ENCODE measurements at places on chromosomes 4 and X.

DNA sequence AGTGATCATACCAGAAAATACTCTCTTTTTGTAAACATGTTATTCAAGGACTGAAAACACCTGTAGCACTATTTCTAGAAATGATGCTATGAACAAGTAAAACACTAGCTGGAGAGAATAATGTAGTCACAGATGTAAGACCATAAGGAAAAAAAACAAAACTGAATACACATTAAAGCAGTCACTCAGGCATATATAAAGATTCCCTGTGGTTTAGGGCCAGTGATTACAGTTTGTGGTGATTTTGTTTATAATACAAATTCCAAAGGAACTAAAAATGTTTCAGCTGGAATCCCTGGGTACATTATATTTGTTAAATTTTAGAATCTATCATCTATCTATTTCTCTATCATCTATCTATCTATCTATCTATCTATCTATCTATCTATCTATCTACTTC, 777.8 kb upstream of the FRG1 start:
- DNase-seq: no peak

GRCh38 chr4:173478201-173478912, 51.7 kb downstream of the HAND2 start:
- peak; percentile 25 for DNase-seq

GRCh38 chr4:141646969-141647368, 10.6 kb downstream of the IL15 start:
- no peak for DNase-seq

GRCh38 chr4:24605216-24605615, 20.9 kb upstream of the DHX15 start:
- DNase-seq: no peak

DNA sequence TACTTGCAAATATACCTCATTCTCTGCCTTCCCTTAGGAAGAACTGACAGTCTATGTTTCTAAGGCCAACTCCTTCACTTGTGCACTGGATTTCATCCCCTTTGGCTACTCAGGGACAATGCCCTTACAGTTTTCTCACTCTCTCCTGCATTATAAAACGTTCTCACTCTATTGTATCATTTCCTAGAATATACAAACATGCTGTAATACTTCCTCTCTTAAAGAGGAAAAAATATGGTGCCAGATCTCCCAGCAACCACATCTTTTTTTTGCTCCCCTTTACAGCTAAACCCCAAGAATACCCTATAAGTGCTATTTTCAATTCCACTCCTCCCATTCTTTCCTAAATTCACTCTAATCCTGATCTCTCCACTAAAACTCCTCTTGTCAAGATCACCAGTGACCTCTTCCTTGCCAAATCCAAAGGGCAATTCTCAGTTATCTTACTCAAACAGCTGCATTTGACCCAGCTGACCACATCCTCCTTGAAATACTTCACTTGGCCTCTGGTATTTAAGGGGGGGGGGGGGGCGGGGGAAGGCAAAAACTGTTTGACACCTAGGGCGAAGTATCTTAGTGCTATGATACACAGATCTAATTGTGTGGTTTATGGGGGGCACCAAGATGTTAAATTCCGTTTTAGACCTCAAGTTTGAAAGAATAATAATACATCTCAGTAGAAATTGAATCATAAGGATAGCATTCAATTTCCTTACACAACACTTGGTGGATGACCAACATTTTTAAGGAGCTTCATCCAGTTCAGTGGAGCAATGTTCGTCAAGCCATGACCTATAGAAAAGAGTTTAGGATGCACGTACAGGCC, 1.6 kb downstream of the RCHY1 start:
- DNase-seq: peak; percentile 25

DNA sequence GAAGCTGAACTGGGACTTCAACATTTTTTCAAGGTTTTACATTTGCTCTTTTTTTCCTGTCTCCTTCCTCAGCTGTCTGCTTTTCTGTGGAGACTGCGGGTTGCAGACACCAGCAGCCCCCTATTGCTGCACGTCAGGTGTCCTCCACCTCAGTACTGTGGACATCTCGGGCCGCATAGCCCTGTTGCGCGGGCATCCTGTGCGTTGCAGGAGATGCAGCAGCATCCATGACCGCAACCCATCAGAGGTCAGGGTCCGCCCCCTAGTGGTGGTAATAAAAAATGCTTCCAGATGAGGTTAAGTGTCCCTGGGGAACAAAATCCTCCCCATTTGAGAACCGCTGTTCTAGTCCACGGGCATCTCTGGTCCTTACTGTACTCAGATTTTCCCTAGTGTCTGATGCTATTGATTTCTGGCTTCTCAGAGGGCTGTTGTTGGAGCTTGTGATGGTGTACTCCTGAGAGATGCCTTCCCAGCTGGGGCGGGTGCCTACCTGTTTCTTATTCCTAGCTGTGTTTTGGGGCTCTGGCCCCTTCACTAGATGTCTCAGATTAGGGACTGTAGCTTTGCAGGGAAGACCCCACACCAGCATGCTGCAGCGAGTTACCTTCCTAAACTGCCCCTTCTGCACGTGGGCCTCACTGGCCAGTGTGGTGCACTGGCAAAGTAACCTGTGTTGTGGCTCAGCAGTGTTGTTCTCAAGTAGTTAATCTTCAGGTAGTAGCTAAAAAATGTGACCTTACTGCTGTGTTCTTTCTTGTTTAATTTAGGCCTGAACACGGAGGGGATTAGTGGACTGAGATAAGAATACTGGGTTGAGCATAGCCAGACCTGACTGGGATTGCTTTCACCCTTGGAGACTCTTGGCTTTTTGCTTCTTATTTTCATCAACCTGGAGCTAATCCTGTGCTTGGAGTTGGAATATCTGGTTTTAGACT, 28.2 kb downstream of the NSD2 start:
- peak; percentile 93 for DNase-seq

DNA sequence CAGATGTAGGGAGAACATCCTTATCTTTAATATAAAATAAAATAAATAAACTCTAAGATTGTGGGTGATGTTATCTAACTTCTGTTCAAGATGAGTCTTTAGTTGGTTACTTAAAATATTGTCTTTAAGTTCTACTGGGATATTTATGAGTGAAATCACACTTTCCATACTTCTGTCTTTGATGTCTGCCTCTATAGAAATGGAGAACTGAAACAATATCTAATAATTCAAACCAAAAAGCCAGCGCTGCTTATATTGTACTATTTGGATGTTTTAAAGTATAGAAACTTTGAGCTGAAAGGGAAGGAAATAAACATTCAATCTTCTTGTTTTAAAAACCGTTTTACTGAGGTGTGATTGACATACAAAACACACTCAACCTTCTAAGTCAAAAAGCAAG, 44.8 kb upstream of the RPS6KA3 start:
- no peak for DNase-seq

DNA sequence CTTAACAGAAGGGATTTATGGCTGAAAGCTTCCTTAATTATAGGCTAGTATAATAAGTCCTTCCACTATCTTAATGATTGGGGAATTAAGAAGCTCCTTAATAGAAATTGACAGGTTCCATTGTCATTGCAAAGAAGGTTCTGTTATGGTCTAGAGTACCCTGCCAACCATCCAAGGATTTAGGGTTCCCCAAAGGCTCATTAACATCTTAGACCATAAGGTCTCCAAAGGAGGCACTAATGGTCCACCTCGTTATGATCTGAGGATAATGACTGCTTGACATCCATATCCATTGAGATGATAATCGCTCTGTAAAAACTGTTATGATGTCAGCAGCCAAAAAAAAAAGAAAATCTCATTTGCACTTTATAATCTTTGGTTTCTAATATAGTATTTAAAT, 441.6 kb downstream of the GBA3 start:
- DNase-seq: no peak

DNA sequence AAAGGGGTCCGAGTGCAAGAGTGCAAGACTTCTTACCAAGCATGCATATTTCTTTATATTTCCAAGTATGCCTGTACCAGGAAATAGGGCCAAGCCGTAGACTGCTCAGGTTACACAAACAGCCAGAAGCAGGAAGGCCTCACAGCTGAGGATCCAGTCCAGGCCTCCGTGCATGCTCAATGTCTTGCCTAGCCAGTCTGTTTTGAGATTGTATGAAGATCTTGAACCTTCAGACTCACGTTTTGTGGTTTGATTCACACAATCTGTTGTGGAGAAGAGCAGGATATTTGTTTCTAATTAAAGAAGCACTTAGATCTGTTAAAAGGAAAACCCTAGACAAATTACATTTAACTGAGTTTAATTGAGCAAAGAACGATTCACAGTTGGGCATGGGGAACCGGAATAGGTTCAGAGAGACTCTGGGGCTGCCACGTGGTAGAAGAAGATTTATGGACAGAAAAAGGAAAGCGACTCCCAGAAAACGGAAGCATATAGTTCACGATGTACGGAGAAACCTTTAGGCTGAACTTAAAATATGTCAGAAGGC, 1.2 kb downstream of the MGST2 start:
- DNase-seq: peak; percentile 14

GRCh38 chr4:82017680-82018079, 356.1 kb downstream of the HNRNPD start:
- no peak for DNase-seq

GRCh38 chr4:27986476-27986875, 1125.8 kb downstream of the STIM2 start:
- DNase-seq: no peak

- no peak for DNase-seq
Observed at GRCh38 chrX:67673741-67674274, 130.0 kb downstream of the AR start.

GRCh38 chr4:54800831-54801530, 143.2 kb downstream of the KIT start:
- DNase-seq: no peak

GRCh38 chrX:46912098-46912602, at the start of gene JADE3:
Gene JADE3 (plus strand): TSS chrX:46912421. CDS start chrX:46984895, 72,474 bp downstream.
- DNase-seq: peak; percentile 70

DNA sequence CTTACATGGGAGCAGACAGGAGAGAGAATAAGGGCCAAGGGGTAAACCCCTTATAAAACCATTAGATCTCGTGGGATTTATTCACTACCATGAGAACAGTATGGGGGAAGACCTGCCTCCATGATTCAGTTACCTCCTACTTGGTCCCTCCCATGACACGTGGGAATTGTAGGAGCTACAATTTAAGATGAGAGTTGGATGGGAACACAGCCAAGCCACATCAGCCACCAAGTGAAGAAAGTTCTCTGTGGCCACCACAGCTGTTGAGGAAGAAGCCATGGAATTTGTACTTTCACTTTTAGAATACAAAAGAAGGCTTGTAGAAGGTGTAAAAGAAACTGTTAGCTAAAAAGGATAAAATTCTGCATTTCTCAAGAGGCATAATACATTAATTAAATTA, 67.0 kb upstream of the CXorf51A start:
- DNase-seq: no peak

DNA sequence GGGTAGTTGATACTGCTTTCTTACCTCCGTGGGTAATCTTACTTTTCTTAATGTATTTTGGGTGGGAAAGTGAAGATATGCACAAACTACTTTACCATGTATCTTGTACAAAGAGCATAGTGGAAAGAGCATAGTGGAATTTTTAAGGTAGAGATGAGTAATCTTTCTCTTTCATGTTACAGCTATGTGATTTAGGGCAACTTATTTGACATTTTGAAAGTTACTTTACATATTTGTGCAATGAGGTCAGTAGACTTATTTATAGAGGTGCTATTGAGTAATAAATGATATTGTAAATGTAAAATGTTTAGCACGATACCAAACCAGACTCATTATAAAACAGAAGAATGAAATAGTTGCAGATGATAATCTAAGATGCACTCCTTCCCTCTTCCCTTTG, 351.2 kb downstream of the TRAM1L1 start:
- no peak for DNase-seq

DNA sequence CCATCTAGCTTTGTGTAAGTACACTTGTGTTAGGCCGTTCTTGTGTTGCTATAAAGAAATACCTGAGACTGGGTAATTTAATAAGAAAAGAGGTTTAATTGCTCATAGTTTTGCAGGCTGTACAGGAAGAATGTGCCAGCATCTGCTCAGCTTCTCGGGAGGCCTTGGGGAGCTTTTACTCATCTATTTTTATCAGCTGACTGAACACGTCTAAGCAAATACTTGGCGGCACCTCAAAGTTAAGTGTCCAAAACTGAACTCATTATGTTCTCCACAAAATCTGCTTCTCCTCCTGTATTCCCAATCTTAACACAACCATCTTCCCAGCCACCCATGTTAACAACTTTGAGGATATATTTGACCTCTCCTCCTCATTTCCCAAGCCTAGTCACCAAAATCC, 42.4 kb upstream of the GATB start:
- DNase-seq: no peak

- peak; percentile 53 for DNase-seq
Observed at GRCh38 chr4:107666134-107666533, 53.9 kb downstream of the PAPSS1 start.

DNA sequence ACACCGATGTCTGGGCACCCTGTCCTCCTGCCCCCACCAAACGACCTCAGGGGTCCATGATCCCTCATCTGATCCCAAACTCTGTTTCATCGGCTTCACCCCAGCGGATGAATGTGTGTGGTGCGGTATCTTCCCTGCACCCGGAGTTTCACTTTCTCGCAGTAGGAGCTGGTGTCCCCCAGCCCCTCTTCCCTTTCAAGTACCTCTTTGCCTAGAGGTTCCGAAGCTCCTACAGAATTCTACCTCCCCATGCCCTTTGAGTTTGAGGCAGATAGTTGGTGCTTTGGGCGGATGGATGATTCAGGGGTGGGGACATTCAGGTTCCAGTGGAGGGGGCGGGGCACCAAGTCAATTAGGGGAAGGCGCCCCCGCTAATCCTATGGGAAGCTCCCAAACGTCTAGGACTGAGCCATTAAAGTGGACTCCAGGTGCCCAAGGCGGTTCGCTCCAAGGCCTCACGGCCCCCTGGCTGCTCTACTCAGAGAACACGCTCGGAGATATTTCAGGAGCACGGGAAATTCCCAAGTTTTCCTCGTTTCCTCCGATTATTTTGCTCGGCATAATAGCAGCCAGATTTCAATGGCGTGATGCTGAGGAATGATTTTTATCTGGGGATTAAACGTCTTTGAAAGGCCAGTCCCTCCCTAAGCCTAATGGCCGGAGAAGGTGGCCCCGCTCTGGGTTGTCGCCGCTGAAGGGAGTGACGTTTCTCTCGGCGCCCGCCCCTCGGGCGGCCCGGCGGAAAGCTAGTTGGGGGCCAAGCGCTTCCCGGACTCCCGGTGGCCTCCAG, 1.3 kb downstream of the MSX1 start:
- DNase-seq: peak; percentile 85

- DNase-seq: no peak
Observed at GRCh38 chr4:175714686-175715085, 97.4 kb downstream of the GPM6A start.

DNA sequence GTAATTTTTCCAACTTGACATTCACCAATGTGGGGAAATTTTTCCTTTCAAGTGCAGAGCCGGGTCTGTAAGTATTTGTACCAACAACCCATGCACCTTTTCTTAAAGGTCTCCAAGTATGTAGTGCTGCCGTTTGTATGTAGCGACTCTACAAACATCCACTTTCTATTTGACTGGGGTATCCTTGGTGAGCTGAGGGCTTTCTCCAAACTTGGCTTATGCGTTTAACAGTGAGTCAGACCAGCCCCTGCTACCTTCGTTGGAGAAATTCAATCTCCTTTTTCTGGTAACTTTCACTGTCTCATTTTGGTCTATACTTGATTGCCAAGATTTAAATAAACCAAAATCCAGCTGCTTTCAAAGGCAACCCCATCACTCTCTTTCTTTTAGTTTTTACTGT, 34.9 kb downstream of the MGST2 start:
- no peak for DNase-seq

Measured in AG08395 (cell line).